ENCODE measurements at places on chromosomes 5 and 9.

- DNase-seq = no peak
Measured at GRCh38 chr5:121967187-121967586, 5.4 kb downstream of the SRFBP1 start.

- DNase-seq = no peak
Measured at GRCh38 chr5:157729858-157730257, 1.4 kb upstream of the THG1L start.

DNA sequence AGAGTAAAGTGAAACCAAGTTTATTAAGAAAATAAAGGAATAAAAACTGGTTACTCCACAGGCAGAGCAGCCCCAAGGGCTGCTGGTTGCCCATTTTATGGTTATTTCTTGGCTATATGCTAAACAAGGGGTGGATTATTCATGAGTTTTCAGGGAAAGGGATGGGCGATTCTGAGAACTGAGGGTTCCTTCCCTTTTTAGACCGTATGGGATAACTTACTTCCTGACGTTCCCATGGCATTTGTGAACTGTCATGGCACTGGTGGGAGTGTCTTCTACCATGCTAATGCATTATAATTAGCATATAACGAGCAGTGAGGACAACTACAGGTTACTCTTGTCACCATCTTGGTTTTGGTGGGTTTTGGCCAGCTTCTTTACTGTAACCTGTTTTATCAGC lies 323.9 kb upstream of the PTGER4 start:
- no peak for DNase-seq

GRCh38 chr9:125586172-125586511 lies 120.9 kb downstream of the MAPKAP1 start:
- DNase-seq = no peak

DNA sequence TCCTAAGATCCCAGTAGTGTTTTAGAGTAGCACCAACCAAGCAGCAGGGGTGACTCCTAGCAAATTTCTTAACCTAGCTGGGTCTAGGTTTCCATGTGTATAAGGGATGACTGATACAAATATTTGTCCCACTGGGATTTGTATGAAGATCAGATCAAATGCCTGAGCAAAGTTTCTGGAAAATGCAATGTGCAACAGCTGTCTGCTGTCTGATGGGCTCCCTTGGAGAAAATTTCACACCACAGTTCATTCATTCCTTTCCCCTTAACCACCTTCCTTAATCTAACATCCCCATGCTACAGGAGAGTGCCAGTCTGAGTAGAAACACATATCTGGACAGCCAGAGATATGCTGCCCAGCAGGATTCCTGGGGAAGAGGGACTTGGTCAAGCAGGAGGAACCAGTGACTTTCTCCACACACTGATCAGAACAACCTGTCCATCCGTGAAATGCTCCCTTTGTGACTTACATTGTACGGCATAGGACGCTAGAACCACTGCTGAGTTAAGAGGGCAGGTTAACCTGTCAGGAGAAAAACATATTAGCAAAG lies 53.3 kb downstream of the PTPN3 start:
- no peak for DNase-seq

Measured in activated CD4-positive, alpha-beta T cell treated with anti-CD3 and anti-CD28 coated beads, Interleukin-2, amount 50 U/mL, for 4 hours (primary cell).